ENCODE measurements at places on chromosomes 12 and 14. TPM values are rescaled to one million over a fixed set of nuclear protein-coding genes. Genes with fewer than 3 reads are reported as not detected.

The TPPP2 gene
- total RNA-seq, result not detected

The CATSPERB gene
- total RNA-seq, result 0.91 TPM

The MEG3 gene
- not detected for total RNA-seq

The SLC15A5 gene
- not detected for total RNA-seq
